WTC11 (cell line): ENCODE measurements at places on chromosomes 4 and X.

DNA sequence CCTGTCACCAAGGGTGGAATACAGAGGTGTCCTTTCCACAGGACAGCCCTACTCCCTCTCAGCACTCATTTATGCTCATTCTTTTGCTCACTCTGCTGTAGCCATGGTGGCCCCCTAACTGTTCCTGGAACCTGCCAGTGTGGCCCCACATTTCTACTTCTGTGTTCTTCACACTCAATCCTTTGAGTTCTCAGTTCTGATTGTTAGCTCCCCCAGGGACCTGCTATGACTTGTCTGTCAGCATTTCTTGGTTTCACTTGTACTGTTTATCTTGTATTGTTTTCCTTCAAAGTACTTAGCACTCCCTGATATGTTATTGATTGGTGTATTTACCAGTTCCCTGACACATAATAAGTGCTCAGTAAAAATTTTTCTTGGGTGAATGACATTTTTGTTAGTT is 14.9 kb downstream of the VBP1 start:
- DNase-seq = no peak

GRCh38 chrX:68912113-68912512 is 83.3 kb downstream of the EFNB1 start:
- peak; percentile 25 for DNase-seq

- no peak for DNase-seq
Observed at GRCh38 chr4:120009731-120010130, 56.9 kb downstream of the MAD2L1 start.

DNA sequence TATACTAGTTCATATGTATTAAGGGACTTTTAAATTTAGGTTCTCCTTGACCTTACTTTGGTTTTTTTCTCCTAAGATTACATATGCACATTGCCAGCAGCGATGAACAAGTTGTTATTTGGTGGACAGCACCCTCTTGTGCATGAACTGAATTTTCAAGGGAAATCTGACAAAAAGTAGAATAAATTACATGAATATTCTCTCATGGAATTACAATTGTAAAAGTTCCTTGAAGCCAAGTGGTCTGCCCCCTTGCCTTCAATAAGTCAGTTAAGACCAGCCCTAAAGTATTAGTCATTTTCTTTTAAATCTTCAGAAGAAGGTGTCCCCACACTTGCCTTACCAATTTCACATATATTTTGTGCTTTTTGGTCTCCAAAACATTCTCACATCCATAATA is 30.7 kb upstream of the SMARCA5 start:
- no peak for DNase-seq

- DNase-seq = no peak
Observed at GRCh38 chr4:88803600-88804096, 106.0 kb upstream of the NAP1L5 start.

- DNase-seq = no peak
Observed at GRCh38 chr4:84971319-84971932, 4.9 kb upstream of the WDFY3 start.

DNA sequence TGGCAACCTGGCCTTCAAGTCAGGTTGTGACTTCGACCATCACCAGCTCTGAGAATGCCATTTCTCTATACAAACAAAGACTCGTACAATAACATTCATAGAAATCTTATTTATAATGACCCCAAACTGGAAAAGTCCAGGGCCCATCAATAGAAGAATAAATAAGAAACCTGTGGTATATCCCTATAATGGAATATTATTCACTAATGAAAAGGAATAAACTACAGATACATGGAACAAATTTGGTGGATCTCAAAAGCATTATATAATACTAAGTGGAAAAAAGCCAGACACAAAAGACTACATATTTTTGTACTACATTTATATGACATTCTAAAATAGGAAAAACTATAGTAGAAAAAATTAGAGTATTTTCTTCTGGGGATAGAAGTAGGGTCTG is 109.4 kb upstream of the INPP4B start:
- no peak for DNase-seq
